ENCODE measurements at places on chromosomes 6 and 20.

GRCh38 chr6:30572148-30572547 is 906 bp downstream of the ABCF1 start:
- DNase-seq, result no peak

DNA sequence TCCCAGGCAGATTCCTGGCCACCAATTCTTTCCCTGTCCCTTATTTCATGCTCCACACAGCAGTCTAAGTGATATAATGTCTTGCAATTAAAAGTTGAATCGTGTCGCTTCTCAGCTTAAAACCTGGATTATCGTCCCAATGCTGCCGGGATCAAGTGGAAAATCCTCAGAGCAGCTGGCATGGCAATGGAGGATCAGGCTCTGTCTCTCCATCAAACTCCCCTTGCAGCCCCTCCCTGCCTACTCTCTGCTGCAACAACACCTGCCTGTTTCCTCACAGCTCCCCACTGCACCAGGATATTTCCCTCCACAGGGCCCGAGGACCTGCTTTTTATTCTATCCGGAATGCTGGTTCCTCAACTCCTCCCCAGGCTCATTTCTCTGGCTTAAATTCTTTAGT is 277.1 kb downstream of the SYNE1 start:
- no peak for DNase-seq

GRCh38 chr20:35277531-35278395 is at the start of gene MMP24OS:
Gene MMP24OS (minus strand): TSS chr20:35278122. CDS start chr20:35277929, 193 bp downstream.
- peak; percentile 79 for DNase-seq

DNA sequence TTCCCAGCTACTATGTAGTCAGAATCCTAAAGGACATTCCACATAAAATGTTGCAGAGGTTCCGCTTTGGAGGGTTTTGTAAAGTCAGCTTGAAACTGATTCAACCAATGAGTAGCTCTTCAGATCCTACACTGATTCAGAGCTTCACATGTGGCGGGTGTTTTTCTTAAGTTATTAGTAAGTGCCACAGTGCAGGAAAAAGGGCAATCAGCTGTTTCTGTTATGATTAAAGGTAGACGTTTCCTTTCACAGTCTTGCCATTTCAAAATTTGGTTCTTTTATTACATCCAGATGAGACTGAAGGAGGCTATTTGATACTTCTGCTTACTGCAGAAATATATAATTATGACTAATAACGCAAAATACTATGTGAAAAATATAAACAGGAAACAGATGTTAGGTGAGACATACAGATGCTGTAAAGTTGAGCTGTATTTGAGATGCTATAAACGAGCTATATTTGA is 443.9 kb downstream of the CDKAL1 start:
- no peak for DNase-seq

DNA sequence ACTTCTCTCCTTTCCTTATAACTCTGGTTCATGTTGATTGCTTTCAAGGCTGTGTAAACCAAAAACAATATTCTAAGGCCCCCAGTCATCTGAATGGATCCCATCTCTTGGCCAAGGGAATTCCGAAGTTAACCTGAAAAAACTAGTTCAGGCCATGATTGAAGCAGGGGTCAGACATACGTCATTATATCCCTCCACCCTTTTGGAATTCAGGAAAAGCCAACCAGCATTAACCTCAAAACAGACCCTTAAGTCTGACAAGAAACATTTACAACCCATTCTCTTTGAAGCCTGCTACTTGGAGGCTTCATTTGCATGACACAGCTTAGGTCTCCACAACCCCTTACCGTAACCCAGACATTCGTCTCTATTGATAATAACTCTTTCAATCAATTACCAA is 39.7 kb downstream of the SLC26A8 start:
- DNase-seq, result no peak

- DNase-seq, result no peak
Measured at GRCh38 chr6:121951918-121952379, 447.5 kb upstream of the HSF2 start.

GRCh38 chr20:61287583-61288275 is 35.7 kb downstream of the CDH4 start:
- DNase-seq, result no peak

DNA sequence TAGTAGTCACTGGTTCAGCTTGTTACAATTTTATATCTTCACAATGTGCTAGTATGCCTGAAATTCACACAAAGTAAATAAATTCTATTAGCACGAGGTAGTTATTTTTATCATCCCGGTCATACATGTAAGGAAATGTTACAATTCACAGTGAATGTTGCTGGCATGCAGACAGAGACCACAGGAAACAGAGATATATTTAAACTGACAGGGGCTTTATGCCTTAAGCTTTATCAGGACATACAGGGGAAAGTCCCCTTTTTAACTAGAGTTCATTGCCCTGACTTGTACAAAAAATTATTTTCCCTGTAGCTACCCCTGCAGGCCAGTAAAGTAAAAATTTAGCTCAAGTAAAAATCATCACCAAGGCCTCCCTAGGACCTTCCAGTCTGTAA is 712.0 kb upstream of the NRSN1 start:
- no peak for DNase-seq

- no peak for DNase-seq
Measured at GRCh38 chr6:83371423-83371822, 59.4 kb downstream of the ME1 start.

GRCh38 chr20:45258664-45259063 is 4.3 kb upstream of the SLPI start:
- no peak for DNase-seq

- DNase-seq, result no peak
Measured at GRCh38 chr20:9196110-9196509, 127.2 kb downstream of the PLCB4 start.

DNA sequence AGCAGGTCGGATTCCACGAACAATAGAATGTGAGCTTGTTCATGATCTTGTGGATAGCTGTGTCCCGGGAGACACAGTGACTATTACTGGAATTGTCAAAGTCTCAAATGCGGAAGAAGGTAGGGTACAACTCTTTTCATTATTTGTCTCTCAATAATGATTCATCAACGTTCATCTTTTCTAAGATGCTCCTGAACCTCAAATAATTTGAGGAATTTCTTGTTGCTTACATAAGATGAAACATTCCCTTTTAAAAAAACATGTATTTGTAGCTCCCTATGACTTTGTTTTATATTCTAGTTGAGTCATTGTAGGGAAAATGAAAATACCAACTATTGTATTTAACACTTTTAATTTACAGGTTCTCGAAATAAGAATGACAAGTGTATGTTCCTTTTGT is 17.0 kb downstream of the MCM8 start:
- no peak for DNase-seq

DNA sequence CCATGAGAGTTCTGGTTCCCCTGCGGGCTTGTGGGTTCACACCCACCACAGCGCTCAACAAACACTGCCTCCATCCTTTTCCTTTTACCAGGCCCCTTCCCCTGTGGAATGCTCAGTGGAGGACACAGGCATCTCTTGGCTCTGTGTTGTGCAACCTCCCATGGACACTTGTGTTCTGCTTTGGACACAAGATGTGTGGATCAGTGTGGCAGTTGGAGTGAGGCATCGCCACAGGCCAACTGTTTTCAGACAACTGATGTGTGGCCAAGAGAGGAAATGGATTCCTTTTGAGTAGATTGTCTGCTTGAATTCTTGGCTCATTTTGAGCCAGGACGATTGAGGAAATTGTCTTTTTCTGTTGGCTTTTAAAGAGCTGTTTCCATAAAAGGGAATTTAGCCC is 26.8 kb downstream of the CST8 start:
- no peak for DNase-seq

GRCh38 chr6:16045238-16045637 is 83.6 kb upstream of the MYLIP start:
- no peak for DNase-seq

DNA sequence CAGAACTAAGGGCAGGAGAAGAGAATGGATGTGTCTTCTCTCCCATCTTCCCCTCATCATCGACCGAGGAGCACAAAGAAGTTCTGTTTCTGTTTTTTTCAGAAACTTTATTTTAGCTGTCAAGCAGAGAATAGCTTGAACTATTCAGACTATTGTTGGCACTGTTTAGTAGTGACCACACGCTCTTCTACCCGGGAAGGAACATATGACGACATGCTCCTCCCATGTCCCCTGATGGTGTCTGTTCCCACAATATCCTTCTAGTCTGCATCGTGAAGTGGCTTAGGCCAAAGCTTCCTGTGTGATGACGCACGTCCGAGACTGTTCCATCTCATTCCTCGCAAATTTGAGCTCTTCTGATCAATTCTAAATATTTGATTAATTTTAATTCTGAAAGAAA is 27.2 kb upstream of the KIF25 start:
- no peak for DNase-seq

- no peak for DNase-seq
Measured at GRCh38 chr6:35320031-35320410, 22.3 kb upstream of the PPARD start.

DNA sequence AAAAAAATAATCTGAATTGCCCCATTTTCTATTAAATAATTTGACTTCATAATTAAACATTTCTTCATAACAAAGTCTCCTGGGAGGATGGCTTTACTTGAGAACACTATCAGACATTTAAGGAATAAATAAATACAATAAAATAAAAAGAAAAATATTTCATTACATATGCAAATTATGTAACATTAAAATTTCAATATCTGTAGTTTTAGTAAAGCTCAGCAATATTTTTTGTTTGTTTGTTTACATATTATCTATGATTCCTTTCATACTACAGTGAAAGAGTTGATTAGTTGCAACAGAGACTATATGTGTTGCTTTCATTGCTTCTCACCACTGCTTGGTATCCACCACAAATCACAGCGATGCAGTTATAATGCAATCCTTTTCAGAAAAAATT is 474.9 kb upstream of the GJE1 start:
- DNase-seq, result no peak

GRCh38 chr20:16432466-16433292 is 140.6 kb downstream of the KIF16B start:
- DNase-seq, result no peak

DNA sequence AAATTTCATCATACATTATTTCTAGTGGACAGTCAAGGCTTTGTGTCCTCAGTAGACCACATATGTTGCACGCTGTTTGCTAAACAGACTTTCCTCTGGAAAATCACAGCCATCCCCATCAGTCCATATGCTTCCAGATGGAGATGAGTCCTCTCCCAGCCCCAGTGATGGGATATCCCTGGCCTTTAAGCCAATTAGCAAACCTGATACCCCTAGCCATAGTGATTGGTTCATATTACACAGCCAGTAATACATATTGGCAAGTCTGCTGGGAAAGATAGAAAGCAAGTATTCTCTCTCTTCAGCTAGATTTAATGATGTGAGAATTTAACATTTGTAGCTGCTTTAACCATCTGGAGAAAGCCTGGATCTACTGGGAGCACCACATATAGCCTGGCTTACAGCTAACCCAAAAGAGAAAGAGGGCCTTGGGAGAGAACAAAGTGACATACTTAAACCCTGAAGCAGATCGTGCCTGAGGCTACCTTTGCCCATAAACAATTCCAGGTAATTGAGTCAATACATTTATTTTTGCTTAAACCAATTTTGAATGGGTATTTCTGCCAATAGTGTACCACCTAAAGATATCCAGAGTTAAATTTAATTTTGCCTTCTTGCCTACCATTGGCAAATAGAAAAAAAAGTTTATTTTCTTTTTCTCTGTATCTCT is 103.5 kb upstream of the HIVEP1 start:
- DNase-seq, result no peak

DNA sequence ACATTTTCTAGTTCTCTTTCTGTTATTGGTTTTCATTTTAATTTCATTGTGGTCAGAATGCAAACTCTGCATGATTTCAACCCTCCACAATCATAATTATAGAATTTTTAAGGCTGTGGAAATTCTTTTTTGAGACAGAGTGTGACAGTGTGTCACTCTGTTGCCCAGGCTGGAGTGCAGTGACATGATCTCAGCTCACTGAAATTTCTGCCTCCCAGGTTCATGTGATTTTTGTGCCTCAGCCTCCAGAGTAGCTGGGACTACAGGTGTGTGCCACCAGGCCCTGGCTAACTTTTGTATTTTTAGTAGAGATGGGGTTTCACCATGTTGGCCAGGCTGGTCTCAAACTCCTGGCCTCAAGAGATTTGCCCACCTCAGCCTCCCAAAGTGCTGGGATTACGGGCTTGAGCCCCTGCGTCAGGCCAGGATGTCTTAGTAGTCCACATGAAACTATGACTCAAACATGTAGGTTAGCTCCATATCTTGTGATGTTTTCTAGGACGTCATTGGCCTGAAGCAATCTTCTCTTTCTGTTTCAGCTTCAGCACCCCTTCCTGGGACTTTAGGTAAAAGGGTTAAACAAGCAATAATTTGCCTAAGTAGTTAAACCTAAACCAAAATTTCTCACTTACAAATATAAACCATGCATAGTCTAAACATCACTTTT is 47.4 kb upstream of the SAMD3 start:
- DNase-seq, result no peak

GRCh38 chr6:53544217-53544469 is 758 bp downstream of the GCLC start:
- DNase-seq, result no peak

DNA sequence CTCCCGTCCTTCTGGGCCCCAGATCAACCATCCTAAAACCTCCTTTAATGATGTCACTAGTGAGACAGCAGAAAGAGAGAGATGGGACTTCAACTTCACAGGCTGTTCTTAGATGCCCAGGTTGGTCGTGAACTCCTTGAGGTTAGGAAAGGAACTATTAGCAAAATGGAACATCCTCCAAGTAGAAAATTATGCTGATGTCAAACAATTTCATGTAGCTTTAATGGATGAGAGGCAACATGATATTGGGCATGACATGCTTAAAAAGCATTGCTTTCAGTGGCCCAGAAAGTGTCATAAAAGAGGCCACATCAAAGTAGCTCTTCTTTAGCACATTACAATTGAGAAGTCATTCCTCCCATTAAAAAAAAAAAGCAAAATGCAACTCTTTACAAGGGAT is 248.1 kb downstream of the PTPRT start:
- no peak for DNase-seq

DNA sequence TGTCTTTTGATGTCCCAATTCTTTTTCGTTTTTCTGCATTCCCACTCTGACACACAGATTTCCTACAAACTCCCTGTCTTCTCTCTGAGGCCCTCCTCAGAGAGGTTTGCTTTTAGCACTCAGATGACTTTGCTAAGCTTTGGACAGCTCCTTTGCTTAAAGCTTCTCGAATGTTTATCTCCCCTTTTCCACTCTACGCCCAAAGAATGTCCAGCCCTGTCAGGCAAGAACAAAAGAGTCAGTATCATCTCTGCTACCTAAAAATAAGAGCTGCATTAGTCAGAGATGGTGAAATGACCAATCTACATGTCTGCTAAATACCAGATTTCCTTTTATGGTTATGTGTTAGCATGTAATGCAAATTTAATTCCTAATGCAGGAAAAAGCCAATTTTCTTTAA is 56.8 kb downstream of the PREP start:
- DNase-seq, result no peak

DNA sequence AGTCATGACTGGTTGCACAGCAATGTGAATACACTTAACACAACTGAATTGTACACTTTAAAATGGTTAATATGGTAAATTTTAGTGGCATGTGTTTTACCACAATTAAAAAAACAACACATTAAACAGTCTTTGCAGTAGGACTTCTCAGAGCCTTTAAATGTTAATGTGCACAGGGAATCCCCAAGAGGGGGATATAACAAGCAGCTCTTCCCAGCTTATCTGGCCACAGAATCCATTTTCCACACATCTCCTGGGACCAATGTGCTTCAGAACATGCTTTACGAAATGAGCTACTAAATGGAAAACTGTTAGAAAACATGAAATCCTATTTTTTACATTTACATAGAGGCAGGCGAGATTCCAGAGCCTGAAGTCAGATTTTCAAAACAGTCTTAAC is 44.4 kb downstream of the FYN start:
- DNase-seq, result no peak

GRCh38 chr6:140917911-140918310 is 1214.8 kb upstream of the GJE1 start:
- no peak for DNase-seq
